ENCODE measurements at places on chromosomes 7 and 10.

DNA sequence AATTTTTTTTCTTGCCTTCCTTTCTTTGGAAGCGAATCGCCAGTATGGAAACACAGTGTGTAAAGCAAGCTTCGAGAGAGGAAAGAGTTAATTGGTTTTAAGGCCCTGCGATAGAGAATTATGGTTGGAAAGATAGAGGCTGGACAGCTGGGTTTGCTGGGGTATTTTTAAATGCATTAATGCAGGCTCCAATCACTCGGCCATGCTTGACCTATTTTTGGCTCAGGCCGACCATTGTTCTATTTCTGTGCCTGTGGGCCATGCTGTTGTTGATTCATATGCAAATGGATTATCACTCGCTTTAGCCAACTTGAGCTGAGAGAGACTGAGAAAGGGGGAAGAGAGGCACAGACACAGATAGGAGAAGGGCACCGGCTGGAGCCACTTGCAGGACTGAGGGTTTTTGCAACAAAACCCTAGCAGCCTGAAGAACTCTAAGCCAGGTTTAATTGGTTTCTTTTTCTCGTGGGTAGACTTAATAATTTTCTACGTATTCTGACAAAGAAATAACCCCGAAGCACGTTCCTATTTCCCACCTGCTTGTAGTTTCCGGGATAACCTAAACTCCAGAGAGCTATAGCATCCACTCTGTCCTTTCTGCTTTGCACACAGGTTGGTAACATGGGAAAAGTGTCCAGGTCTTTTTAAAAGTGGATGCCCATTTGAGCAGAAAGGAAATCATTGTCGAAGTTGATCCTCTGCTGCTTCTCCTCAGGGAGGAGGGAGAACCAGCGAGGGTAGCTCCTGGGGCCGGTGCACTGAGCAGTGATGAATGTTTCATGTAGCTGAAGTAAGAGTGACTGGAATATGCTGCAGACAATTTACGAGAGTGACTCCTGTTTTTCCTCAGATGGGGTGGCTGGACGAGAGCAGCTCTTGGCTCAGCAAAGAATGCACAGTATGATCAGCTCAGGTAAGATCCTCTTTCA is at the start of gene HDAC9:
Gene HDAC9, plus strand, starts transcription at position 338 of the 929 bp plus-strand sequence. Its CDS starts 554 bp downstream, at position 892.
- peak; percentile 86 for DNase-seq

- DNase-seq, result no peak
Measured at GRCh38 chr10:47048526-47048905, 137.3 kb downstream of the PTPN20 start.

- no peak for DNase-seq
Measured at GRCh38 chr7:93175219-93175618, 27.0 kb upstream of the SAMD9L start.

DNA sequence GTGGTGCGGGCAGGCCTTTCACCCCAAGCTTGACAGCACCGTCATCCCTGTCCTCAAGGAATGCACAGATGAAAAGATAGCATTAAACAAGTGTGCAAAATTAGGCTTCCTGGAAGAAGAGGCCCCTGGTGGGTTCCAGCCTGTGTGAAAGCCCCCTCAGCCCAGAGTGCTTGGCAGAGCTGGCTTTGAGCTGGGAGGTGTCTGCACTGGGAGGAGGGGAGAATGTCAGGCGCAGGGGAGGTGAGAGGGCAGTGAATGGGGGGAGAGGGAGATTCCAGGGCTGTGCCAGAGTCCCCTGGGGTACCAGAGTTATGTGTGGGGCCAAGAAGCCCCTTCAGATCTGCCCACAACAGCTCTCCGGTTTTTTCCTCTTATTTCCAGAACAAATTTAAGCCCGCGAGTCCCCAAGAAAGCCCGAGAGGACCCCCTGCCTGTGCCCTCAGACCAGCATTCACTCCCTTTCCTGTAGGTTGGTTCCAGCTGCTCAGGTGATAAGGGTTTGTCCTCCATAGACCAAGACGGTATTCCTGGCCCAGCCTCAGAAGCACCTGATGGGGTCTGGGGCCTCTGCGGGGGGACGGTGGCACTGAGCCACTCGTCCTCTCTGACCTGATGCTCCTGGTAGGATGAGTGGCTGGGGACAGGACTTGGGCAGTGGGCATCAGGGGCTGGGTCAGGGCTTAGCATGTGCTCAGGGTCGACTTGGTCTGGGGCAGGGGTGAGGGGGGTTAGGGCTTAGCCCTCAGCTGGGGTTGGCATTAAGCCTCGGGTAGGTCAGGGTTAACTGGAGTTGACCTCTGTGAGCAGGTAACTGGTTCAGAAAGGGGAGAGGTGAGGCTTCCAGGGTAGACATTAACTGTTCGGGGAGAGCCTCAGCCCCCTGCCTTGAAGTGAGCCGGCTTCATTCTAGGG is 43.4 kb downstream of the ADCYAP1R1 start:
- no peak for DNase-seq

Measured in MM.1S (cell line).